ENCODE measurements at places on chromosomes 1 and 21.
A peak's percentile ranks its signal among the peaks of the same experiment; 100 is the strongest.

GRCh38 chr1:97138515-97139032, 417.0 kb downstream of the PTBP2 start:
- no peak for DNase-seq

- DNase-seq = no peak
These were observed 27.7 kb downstream of the INAVA start for GRCh38 chr1:200922406-200922805.

DNA sequence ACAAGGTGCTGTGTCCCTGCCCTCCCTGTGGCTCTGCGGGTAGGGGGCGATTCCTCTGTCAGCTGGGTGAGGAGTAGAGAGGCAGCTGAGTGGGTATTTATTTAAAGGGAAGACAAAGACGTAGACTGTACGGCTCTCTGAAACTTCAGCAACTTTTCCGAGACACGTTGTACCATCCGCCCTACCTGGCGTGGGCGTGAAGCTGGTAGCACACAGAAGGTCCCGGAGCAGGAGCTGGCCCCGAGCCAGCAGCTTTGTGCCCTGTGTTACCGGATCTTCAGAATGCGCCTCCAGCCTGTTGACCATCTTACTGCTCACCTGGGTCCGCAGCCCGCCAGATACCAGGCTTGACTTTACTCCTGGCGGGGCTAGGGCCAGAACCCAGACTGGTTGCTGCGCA, 34.9 kb downstream of the PRKCZ start:
- no peak for DNase-seq

DNA sequence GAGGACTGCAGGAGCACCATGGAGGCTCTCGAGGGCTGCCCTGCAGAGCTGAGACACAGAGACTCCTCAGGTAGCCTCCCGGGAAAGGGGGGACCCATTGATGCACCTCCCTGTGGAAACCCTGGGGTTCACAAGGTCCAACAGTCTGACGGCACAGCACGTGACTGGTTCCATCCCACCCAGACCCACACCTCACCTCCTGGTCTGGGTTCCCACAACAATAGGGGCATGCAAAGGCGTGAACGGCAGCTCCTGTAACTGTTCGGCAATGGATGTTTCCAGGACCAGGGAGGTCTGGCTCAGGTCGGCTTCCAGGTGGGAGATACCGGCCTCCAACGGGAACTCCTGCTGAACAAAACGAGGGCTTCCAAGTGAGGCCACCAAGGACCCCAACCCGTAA, 86.8 kb downstream of the NPHP4 start:
- no peak for DNase-seq

GRCh38 chr1:45619149-45619921, 4.5 kb downstream of the CCDC17 start:
- DNase-seq = no peak

GRCh38 chr1:159880430-159880829, 18.0 kb upstream of the VSIG8 start:
- DNase-seq = peak; percentile 32

- no peak for DNase-seq
These were observed 57.9 kb upstream of the IRF2BP2 start for GRCh38 chr1:234667600-234668576.

DNA sequence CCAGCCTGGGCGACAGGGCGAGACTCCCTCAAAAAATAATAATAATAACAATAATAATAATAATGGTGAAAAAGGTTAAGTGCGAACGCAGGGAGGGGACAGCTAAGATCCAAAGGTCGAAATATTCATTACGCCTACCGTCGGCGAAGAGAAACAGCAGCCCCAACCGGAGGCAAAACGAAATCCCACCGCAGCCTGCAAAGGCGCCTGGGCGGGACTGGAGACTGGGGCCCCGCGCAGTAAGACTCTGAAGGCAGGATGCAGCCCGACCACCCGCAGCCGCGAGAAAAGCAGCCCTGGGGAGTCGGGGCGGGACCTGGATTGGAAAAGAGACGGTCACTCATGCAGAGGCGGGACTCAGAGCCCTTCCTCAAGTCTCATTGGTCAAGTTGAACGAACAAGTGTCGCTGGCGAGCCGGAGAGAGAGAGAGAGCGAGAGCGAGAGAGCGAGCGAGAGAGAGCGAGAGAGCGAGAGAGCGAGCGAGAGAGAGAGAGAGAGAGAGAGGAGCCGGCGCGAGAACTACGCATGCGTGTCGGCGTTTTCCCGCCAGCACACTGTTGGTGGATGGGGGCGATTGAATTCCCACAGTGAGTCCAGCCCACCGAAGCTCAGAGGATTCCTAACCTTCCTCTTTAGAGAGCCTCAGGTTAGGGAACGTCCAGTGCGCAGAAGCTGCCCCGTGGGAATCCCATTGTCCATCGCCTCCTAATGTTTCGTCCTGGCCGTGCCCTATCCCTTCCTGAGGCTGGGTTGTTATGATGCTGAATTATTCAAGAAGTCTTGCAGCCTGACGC, 10.7 kb downstream of the ENTREP3 start:
- peak; percentile 99 for DNase-seq

DNA sequence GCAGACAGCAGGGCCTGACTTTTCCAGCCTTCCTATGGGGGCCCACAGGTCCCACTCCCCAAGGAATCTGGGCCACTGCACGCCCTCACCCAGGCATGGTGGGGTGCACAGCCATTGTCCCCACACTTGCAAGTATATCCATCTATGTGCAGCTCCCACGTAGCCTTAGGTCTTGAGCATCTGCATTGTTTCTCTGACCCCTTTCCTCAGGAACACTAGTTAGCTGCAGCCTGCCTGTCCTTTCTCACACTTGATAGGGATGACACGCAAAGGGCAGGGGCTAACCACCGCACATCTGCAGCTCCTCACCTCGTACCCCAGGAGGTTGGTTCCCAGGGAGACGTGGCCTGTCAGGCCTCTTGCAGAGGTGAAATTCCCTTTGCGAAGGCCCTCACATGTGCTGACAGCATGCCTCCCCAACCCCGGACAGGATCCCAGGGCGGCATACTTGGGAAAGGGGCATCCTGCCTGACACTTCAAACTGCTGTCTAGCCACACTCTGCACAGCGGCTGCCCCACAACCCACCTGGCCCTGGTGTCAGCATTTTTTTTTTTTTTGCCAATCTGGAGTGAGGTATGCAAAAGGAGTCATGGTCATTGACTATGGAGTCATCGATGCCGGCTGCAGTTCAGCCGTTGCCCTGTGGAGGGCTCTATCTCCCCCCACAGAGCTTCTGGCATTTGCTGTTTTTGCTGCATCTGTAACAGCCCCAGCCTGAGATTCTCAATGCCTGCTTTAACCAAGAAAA, 5.0 kb downstream of the JMJD4 start:
- no peak for DNase-seq

GRCh38 chr21:34887725-34888568, 161.2 kb downstream of the RUNX1 start:
- DNase-seq = no peak

GRCh38 chr1:58823481-58824010, 39.7 kb upstream of the JUN start:
- DNase-seq = no peak

- no peak for DNase-seq
These were observed 33.1 kb downstream of the PRDM2 start for GRCh38 chr1:13732971-13733667.

GRCh38 chr1:30895944-30896660, 12.5 kb downstream of the SDC3 start:
- no peak for DNase-seq

GRCh38 chr1:159161001-159161718, 10.3 kb upstream of the CADM3 start:
- peak; percentile 38 for DNase-seq

GRCh38 chr1:156225677-156226014, 12.8 kb downstream of the PMF1 start:
- no peak for DNase-seq

DNA sequence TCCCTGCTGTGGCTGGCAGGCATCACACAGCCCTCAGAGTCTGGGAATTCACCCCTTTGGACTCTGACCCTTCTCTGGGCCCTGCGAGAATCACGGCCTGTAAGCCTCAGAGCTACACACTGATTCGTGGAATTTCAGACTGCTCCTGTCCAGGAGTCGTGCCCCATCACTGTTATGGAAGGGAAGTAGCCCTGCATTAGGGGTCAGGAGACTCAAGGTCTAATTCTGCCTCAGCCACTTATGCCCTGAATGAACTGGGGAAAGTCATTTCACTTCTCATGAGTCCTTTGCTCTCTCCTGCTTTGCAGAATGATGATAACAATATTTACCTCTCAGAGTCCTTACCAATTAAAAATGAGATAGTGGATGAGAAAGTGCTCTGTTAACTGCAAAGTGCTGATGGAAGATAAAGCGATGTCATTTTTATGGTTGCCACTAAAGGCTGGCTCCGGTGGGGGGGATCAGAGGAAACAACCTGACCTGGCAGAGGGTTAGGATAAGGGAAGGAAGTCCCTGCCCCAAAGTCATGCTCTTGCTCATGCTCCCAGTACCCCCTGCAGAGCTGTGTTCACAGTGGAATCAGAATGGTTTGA, 148.6 kb upstream of the CD34 start:
- DNase-seq = no peak

- DNase-seq = no peak
These were observed 59.0 kb downstream of the IRF2BP2 start for GRCh38 chr1:234551032-234551378.

GRCh38 chr21:14495075-14495474, 51.0 kb downstream of the SAMSN1 start:
- DNase-seq = no peak

DNA sequence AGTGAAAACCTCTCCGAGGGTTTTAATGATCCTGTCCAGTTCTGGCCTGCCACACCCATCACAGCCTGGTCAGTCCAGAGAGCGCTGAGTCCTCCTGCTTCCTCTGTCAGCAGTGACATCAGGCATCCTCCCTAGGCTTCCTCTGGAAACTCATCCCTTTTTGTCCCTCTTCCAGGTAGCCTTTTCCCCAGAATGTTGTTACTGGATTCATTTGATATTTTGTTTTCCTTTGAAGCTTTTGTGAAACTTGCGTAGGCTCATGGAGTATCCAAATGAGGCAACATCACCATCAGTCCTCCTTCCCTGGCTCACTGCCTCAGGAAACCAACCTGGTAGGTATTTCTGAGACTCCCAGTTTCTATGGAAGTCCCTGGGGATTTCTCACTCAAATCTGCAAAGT, 27.0 kb upstream of the IGSF3 start:
- no peak for DNase-seq

- no peak for DNase-seq
These were observed 26.9 kb downstream of the WDR26 start for GRCh38 chr1:224407571-224408293.

- no peak for DNase-seq
These were observed 463 bp downstream of the PRPF3 start for GRCh38 chr1:150321826-150322166.

DNA sequence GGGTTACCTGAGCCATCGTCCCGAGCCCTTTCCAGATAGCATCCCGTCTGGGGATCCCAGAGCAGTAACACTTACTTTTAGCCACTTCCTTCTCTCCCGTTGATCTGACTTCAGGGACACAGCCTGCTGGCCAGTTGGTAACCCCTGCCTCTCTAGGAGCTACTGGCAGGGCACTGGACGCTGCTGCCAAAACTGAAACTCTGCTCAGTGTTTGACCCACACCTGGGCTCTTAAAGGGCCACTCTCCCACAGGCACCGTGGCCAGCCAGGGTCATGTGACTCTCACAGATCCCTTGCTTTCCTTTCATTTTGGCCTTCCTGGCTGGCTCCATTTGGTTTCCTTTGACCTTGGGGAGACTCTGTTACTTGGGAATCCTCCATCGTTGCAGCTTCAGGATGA, at the start of gene PIGR:
TSS of gene PIGR (minus strand) at position 206 of the 400 bp plus-strand sequence. CDS start 5,935 bp downstream, outside the sequence.
- DNase-seq = no peak

DNA sequence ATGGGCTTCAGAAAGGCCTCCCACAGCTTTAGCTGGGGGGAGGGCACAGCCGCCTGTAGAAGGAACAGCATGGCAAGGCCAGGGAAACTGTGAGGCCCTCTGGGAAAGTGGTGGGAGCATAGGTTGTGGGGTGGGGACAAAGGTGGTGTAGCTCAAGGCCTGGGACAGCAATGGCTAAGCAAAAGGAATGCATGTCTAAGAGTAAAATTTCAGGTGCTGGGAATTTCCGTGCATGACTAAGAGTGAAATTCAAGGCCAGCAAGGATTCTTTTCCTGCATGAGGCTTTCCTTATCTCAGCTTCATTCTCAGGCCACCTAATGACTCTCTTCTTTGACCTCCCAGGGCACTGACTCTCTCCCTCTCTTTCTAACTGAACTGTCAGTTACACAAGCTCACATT, 86.5 kb upstream of the WNT4 start:
- no peak for DNase-seq

GRCh38 chr1:11352816-11353799, 80.1 kb downstream of the UBIAD1 start:
- no peak for DNase-seq

GRCh38 chr1:9164532-9164900, 35.6 kb upstream of the GPR157 start:
- no peak for DNase-seq

- DNase-seq = no peak
These were observed 83.4 kb downstream of the DMRTB1 start for GRCh38 chr1:53542551-53542950.

DNA sequence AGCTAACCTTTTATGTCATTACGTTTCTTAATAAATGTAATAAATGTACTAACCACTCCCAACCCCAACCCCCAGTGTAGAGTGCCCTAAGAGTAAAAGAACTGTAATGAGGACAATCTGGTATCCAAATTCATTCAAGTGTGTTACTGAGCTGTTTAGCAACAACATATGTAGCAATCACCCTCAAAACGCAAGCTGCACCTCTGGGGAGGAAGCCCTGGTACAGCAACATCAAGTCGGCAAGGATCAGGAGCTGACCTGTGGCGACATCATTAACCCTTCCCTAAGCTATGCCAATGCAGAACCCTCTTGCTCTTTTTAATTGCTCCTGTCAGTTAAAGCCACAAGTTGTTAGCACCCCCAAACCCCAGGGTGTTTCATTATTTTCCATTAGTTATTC, 47.1 kb downstream of the STX6 start:
- DNase-seq = no peak

- DNase-seq = peak; percentile 72
These were observed 14.5 kb upstream of the ERRFI1 start for GRCh38 chr1:8040586-8040985.

- DNase-seq = no peak
These were observed 55.5 kb upstream of the RASAL2 start for GRCh38 chr1:178038372-178038771.

GRCh38 chr1:17881761-17882160, 126.6 kb downstream of the ACTL8 start:
- DNase-seq = no peak

- DNase-seq = no peak
These were observed 6.6 kb downstream of the CSF1 start for GRCh38 chr1:109917051-109917767.
